ENCODE measurements at places on chromosomes 12 and 14.

DNA sequence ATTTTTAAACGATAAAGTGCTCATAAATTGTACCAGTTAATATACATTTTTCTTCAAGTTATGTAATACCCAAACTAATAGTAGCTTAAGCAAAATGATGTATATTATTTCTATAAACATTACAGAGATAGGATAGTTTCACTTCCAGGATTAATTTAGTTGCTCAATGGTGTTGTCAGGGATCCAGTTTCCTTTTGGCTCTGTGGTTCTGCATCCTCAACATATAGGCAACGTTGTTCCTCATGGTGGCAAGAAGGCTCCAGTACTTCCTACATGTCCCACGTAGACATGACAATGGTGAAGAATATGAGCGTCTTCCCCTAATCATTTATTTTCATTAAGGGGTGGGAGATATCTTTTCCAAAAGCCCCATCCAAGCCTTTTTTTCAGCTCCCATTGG, 60.7 kb upstream of the DCD start:
- no peak for DNase-seq

DNA sequence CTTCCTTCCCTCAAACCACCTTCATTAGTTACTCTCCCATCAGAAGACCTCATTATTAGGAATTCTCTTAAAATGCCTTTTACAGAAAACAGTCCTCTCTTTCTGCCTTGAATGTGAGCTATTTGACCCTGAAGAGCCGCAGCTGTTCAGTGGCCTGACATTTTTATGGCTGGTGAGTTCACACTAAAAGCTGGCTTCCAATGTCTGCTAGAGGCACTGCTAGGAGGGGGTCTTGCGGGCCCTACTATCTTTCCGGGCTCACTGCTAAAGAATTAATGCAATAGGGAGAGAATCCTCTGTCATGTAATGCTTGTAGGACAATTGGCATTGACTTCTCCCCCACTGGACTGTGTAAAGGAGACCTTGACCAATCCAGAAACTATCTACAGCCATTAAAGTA, 87.7 kb downstream of the GPR135 start:
- DNase-seq = no peak

GRCh38 chr14:92754966-92755365, 6.5 kb upstream of the LGMN start:
- peak; percentile 75 for DNase-seq

DNA sequence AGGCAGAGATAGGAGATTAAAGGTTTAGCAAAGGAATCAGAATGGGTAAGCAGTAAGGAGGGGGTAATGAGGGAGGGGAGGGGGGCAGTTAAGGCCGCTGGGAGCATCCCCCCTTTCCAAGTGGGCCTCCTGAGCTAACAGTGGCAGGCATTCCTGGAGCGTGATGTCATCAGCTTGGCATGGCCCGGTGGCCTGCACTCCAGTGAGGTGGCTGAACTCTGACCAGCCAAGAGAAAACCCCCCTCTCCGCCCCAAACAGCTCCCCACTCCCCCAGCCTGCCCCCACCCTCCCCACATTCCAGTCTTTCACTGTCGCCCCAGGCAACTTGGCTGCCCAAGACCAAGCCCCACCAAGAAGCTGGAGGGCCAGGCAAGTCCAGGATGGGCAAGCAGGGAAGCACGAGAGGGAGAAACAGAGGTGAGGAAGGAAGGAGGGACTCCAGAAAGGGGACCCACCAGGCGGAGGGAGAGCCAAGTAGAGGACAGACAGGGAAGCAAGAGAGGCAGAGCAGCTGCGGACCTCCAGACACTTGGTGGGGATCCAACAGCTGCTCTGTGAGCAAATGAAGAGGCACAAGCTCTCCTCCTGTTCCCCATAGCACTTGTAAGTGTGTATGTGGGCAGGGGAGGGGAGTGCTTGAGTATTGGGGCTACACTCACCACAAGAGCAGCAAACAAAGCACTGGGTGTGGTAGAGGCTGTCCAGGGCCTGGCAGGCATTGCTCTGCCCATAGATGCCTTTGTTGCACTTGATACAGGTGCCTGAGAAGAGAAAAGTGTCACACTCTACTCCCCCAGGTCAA, 4.5 kb downstream of the AJUBA start:
- DNase-seq = no peak

DNA sequence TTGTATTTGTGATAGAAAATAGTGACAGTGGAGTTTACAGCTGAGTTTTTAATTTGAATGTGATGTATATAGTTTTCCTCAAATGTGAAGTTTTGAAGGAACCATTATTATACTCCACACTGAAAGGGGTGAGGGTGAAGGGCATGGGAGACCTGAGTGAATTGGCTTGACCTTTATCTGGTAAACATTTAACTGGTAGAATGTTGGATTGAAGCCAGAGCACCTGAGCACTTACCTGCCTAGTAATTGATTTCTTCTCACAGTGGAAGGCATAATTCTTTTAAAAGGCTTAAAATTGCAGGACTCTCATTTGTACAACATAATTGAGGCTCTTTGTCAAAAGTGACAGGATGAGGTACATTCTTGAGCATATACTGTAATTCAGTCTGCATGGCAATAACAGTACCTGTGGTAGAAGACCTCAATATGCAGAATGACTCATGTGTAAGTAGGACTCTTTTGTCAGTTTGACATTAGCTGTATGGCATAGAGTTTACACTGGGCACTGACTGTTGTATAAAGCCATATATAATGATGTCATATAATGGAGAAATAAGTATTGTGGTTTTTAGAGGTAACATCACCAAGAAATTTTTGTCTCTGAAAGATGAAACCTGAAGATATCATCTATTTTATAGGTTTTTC, 309.6 kb downstream of the TMTC2 start:
- DNase-seq = peak; percentile 67

DNA sequence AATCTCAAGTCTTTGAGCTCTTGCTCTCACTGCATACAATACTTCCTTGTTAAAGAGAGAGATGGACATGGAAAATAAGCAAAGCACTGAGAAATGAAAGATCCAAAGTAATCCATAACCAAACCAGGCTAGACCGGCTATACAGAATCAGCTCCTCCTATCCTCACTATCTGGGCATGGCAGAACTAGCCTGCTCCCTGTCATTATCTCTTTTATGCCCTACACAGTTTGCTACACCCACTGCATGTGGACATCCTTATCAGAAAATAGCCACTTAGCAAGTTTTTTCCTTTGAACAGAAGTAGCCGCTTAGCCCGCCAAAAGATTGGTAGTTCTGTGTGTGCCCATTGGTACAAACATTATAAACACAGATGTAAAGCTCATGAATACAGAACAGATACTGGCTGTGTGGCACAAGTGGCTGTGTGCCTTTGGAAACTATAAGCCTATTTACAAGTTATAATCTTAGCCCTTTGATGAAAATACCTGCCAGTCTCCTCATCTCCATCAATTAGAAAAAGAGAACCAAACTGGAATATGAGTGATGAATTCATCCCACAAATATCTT, 34.7 kb downstream of the SPTB start:
- DNase-seq = no peak

GRCh38 chr12:88388566-88389540, 191.4 kb downstream of the KITLG start:
- DNase-seq = no peak

DNA sequence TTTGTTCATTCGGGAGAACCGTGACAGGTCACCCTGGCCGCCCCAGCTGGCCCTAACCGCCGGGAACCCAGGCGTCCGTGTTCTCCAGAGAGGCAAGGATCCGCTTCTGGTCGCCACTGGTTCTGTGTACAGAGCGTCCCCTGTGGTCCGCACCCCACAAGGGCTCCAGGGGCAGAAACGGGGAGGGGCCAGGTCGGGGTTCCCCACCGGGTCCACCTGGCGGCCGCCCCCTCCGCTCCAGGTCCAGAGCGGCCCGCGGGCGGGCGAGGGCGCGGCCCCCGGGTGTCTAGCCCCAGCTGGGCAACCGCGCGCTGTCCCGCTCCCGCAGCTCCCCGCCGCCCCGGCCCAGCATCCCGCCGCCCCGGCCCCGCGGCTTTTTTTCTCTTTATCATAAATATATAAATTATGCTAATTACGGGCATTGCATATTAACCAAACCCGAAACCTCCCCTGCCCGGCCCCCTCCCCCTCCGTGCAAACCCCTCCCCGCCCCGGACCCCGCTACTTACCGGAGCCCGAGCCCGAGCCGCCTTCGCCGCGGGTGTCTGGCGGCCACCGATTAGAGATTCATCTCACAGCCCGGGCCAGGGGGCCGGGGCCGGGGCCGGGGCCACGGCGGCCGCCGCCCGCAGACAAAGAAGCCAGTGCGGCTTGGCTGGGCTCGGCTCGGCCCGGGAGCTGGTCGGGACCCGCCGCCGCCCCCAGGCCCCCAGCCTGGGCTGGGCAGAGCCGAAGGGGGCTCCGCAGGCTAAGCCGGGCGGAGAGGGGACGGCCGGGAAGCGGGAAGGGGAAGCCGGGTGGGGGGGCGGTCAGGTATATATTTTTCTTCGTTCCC, 512 bp downstream of the POU6F1 start:
- DNase-seq = peak; percentile 17

DNA sequence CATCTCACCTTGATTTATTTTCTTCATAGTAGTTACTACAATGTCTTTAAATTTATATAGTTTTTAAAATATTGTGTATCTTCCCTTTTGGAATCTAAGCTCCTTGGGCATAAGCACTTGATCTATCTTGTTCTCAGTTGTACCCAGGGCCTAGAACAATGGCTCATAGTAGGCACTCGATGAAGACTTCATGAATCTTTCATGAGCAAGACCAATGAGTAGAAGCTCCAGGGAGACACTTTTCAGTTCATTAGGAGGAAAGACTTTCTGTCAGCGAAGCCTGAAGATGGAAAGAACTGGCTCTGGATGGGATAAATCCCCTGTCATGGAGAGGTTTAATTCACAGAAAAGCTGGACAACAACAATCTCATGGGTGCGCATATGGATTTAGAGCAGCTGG, 140.2 kb upstream of the CRY1 start:
- DNase-seq = no peak

Measured in NCI-H510A treated with DMSO at 0.1 percent for 48 hours (cell line).